ENCODE measurements at places on chromosomes 16 and 17. TPM values are rescaled to one million over a fixed set of nuclear protein-coding genes. Genes with fewer than 3 reads are reported as not detected.

HSD11B2 gene
- total RNA-seq, result 2.5 TPM

SAMD14 gene
- not detected for total RNA-seq

MYH11 gene
- 1.5 TPM for total RNA-seq

GRCh38 chr17:41725134-41725533 is 9.3 kb downstream of the HAP1 start:
- H3K4me3 ChIP-seq, result no peak overlapping the region
- H3K36me3 ChIP-seq, result no peaks in the 10 kb centered on the region
- DNase-seq, result no peak
- H3K27me3 ChIP-seq, result no peaks in the 10 kb centered on the region

DNA sequence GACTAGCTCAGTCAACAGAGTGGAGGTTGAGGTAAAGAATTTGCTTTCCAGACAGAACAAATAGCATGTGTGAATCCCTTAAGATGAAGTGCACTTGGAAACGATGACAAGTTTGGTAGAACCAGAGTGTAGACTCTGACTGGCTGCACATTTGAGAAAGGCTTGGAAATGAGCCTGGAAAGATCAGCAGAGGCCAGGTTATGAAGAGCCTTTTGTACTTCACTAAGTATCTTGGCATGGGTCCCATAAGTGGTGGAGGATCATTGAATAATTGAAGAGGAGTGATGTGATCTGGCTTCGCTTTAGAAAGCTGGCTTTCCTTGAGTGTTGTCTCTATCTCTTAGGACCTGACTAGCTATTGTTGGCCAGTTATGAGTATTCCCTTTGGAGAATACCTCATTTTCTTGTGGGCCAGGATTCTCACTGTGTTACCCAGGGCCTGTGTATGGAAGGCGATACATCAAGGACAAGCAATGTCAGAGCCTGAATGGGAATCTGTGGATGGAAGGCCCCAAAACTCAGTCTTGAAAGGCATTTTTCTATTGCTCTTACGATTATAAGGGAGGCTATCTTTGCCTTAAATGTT is 329.8 kb downstream of the UTP18 start:
- no peaks in the 10 kb centered on the region for H3K27me3 ChIP-seq
- no peak overlapping the region for H3K4me3 ChIP-seq
- no peaks in the 10 kb centered on the region for H3K4me1 ChIP-seq
- no peaks in the 10 kb centered on the region for H3K36me3 ChIP-seq

DNA sequence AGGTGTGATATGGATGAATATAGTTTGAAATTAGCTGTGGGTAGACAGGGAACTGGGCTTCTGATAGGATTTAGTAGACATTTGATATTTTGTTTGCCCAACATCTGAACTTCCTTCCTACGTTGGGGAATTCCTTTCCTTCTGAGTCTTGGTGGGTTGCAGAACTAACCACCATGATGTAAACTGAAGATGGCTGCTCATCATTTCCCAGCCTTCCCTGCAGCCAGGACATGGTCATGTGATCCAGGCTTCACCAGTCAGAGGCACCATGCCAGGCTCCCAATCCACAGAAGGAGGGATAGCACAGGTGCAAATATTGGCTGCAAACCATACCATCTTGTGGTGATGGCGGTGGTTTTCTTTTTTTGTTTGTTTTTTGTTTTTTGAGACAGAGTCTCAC is 57.4 kb downstream of the EMP2 start:
- no peaks in the 10 kb centered on the region for H3K36me3 ChIP-seq
- H3K4me3 ChIP-seq, result no peak overlapping the region
- no peak overlapping the region for H3K27ac ChIP-seq
- no peaks in the 10 kb centered on the region for H3K27me3 ChIP-seq

DNA sequence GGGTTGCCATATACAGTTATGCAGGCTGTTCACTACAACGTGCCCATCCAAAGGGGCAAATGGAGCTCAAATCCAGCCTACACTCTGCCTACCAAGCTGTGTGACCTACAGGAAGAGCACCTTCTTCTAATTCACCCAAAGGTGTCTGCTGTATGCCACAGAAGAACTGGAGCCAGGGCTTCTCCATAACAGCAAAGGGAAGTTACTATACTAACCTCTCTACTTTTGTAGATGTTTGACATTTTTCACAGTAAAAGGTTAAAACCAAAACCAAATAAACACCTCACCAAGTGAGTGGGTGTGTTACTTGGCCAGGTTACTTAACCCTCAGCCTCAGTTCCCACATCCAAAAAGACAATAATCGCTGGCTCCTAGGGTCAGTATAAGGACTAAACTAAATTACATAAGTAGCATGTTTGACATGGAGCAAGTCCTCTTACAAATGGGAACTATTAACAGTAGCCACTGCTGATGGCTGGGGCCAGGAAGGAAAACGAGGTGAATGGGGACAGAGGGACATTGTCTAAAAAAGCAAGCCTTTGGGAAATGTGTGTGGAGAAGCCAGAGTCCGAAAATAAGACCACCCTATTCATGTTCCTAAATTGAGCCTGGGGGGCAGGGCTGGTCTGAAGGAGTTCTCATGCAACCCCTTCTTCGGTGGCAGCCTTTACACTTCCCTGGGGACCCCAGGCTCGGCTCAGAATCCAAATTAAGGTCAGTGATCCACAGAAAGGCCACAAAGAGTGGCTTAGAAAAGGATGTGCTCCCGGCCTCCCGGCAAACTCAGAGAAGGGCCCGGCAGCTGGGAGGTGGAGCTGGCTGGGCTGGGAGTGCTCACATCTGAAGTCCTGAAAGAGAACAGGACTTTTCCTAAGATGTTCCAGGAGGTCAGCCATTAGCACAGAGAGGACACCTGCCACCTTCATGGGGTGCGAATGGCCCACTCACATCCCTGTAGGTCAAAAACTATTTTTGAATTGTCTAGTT is 13.5 kb downstream of the CUEDC1 start:
- no peak for DNase-seq
- no peak overlapping the region for H3K27ac ChIP-seq
- no peaks in the 10 kb centered on the region for H3K4me1 ChIP-seq
- no peak overlapping the region for H3K4me3 ChIP-seq

DNA sequence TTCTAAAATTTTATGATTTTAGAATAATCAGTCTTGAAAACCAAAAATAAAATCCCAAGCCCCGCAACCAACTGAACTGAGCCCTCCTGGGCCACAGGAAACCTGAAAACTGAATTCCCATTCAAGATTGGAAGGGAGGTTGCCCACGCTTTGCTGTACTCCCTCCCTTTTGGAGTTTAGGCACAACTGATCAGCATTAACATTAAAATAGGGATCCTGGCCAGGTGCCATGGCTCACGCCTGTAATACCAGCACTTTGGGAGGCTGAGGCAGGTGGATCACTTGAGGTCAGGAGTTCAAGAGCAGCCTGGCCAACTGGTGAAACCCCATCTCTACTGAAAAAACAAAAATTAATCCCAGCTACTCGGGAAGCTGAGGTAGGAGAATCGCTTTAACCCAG is 52.7 kb upstream of the NETO2 start:
- H3K36me3 ChIP-seq, result no peaks in the 10 kb centered on the region
- no peak for DNase-seq
- no peaks in the 10 kb centered on the region for H3K4me1 ChIP-seq
- no peaks in the 10 kb centered on the region for H3K27me3 ChIP-seq
- no peak overlapping the region for H3K4me3 ChIP-seq
- no peak overlapping the region for H3K27ac ChIP-seq

DNA sequence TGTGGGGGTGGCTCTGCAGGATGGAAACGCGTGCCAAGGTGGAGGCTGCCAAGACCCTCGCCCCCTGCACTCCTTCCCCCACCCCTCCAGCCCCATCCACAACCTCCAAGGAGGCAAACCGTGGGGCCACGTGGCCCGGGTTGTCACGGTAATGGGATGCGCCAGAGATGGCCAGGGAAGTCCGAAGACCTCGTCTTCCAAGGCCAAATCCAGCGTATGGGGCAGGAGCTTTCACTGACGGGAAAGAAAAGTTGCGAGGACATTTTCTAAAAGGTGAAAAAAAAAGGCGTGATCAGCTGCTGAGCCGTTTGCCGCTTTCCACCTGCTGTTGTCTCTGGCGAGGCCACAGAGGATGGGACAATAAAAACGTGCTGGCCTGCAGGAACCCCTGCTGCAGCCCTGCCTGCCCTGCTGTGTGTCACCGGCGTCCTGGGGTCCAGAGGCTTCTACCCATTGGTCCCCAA is 28.3 kb upstream of the GSE1 start:
- no peaks in the 10 kb centered on the region for H3K4me1 ChIP-seq
- H3K4me3 ChIP-seq, result no peak overlapping the region
- H3K27ac ChIP-seq, result no peak overlapping the region
- H3K36me3 ChIP-seq, result no peaks in the 10 kb centered on the region
- no peak for DNase-seq

DNA sequence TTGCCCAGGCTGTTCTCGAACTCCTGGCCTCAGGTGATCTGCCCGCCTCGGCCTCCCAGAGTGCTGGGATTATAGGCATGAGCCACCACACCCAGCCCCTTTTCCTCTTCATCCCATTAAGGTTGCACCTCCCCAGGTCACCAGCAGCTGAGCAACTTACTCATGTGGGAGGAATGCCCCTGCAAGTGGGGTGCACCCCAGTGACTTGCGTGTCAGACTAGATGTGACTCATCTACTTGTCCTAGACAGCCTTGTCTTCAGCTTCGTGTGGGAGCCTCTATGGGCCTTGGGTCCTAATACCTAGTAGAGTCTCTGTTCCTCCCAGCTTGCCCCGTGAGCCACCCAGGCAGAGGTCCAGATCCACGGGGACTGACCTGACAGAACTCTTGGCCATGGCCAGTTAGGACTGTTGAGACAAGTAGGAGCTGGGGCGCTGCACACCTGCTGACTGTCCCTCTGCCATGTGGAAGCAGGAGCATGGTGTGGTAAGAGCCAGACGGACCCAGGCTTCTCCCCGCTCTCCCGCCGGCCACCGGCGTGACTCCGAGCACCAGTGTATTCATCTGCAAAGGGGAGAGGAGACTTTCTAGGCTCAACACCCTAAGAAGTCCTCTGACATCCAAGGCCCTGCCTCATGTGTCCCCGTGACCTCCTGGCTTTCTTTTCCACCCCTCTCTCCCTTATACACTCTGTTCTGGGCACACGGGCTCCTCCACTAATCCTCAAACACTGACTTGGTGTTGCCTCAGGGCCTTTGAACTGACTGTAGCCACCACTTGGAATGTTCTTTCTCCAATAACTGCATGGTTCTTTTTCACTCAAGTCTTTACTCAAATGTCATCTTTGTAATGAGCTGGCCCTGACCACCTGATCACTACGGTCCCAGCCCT is 11.6 kb upstream of the CBX4 start:
- H3K36me3 ChIP-seq, result no peaks in the 10 kb centered on the region
- no peak overlapping the region for H3K4me3 ChIP-seq
- no peak for DNase-seq
- no peaks in the 10 kb centered on the region for H3K4me1 ChIP-seq
- no peaks in the 10 kb centered on the region for H3K27me3 ChIP-seq
